Uterine smooth muscle cell (primary cell): ENCODE measurements at places on chromosomes 7 and 10. TPM values are rescaled to one million over a fixed set of nuclear protein-coding genes. Genes with fewer than 3 reads are reported as not detected.

Gene VAX1
- total RNA-seq: not detected in 2 replicates

Gene LRMDA
- 0.55 and 0.87 TPM in 2 replicates for total RNA-seq

Gene PLEKHS1
- total RNA-seq: not detected in 2 replicates

Gene WNT16
- total RNA-seq: under 0.01 and 0.87 TPM in 2 replicates

Gene SPAM1
- total RNA-seq: not detected in 2 replicates
